PC-9 (cell line): ENCODE measurements at places on chromosomes 6 and 20.

GRCh38 chr6:4466261-4466660 is 309.9 kb upstream of the CDYL start:
- DNase-seq: no peak

GRCh38 chr6:117451671-117452070 is 25.9 kb upstream of the ROS1 start:
- no peak for DNase-seq

- DNase-seq: no peak
Observed at GRCh38 chr6:150598401-150598800, 1.3 kb upstream of the PLEKHG1 start.

- DNase-seq: no peak
Observed at GRCh38 chr20:5131502-5131901, 4.7 kb downstream of the CDS2 start.

GRCh38 chr6:1412901-1413300 is 23.5 kb downstream of the FOXF2 start:
- no peak for DNase-seq

DNA sequence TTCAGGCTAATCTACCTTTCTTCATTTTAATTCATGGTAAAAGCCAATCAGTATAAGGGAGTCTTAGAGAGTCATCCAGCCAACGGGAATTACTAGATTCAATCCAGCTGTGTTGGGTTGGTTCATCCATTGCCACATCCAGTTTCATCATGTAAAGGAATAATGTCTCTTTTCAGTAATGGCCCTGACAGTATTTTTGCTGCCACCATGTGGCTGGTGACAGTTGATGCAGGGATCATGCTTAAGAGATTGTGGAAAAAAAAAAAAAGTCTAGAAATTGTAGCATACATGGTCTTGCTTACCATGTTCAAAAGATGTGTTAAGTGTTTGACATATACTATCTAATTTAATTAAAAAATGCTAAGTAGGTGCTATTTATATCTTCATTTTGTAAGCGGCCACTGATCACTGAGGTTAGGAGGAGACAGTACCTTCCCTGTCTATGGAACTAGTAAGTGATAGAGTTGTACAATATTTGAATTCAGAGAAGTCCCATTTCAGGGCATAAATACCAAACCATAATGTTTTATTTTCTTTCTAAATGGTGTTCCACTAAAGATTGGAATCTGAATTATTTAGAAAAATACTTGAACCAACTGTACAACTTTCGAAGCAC is 135.9 kb downstream of the KHDRBS2 start:
- no peak for DNase-seq

DNA sequence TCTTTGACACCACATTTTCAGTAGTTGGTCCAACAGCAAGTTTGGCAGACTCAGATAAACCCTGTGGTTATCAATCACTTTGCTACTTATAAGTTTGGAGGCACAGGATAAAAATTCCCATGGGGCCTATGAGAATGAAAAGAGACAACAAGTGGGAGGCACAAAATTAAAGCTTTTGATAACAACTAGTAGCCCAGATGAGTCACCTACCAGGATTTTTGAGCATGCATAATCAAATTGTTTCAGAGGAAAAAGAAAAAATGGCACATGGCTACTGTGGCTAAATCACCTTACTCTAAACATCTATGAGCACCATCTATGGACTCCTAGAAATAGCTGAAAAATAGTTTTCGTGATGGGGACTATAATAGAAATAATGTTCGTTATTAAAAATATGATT is 40.8 kb upstream of the BMP5 start:
- DNase-seq: no peak

- DNase-seq: no peak
Observed at GRCh38 chr6:119610265-119610664, 260.7 kb upstream of the MAN1A1 start.

DNA sequence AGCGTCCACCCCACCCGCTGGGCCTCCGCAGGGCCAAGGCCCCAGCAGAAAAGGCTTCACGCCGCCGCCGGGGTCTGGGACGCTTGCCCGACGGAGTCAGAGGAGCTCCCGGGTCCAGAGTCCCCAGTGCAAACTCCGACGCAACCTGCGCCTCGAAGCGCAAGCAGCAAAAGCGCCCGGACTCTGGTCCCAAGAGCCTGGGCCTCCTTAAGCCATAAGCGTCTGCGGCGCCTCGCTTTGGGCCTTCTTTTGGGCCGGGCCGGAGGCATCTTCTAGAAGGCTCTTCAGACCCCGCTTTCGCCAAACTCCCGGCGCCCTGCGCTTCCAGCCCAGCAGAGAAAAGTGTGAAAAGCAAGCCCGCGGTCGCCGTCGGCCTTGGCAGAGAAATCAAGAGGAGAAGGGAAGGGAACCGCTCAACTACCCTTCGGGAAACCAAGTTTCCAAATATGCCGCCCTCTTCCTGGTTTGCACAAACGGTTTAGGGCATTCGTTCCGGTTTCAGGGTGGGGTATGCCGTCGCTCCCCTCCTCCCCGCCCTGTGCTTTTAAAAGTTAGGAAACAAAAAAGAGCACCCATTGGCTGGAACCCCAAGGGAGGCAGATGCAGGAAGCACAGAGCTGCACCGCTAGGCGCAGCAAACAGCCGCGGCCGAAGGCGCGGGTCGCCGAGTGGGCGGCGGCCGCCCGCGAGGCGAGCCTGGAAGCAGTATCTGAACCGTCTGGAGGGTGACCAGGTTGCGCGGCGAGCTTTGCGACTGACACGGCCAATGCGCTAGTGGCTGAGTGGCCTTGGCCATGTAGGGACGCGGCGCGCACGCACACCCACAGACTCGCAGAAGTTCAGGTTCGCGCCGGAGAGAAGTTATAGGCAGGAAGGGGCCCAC is 1.2 kb downstream of the TBX18 start:
- DNase-seq: no peak

GRCh38 chr6:149844480-149844879 is 19.7 kb downstream of the LRP11 start:
- DNase-seq: no peak
